ENCODE measurements at places on chromosomes 7 and 10.

- DNase-seq: no peak
These were observed 3.0 kb downstream of the CLRN3 start for GRCh38 chr10:127889605-127890195.

DNA sequence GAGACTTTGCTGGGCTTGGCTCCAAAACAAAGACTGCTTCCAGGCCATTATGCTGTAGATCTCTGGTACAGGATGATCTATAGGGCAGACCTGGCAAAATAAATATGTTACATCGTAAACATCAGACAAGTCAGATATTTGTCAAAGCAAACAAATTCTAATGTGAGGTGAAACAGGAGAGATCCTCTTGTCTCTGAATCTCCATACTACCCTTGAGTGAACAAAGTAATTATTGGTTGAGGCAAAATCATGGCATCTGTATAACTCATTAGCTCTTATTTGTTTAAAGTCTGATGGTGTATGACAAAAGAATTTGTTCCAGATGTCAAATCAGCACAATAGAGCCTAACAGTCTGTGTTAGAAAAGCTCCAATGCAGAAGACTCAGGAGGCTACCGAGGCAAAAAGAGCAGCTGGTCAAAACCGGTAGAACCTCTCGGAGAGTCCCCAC lies 1291.5 kb downstream of the TYW1 start:
- no peak for DNase-seq

DNA sequence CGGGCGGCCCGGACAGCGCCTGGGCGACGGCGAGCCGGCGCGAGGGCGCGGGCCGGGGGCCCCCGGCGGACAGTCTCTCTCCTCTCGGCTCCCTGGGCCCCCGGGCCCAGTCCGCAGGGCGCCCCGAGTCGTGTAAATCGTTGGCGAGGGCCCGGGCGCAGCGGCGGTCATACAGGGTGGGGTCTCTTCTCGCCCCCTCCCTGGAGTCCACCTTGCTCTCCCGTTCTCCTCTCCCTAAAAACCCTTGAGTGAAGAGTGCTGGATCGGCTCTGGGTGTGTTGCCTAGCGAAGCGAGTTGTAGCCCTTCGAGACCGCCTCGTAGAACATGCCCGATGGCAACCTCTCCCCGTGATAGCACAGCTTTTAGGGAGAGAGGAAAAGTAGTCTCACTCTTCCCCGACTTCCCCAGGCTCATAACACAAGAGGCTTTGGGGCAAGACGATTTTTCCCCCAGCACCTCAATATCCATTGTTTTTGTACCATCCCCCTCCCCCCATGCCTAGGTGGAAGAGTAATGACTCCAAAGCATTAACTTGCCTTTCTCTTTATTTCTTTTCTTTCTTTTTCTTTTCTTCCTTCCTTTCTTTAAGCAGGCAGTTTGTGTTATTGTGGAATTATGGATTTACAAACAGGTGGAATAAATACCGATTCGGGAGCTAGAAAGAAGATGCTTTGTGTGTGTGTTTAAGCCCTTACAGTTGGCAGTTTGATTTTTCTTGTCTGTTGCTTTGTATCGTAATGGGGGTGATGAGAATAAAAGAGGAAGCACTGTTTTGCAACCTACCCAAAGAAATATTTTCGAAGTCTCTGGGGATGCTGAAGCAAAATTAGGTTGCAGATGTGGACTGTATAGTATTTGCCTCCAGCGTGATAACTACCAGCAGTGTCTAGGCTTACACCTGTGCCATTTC lies 822 bp downstream of the SHOC2 start:
- peak; percentile 58 for DNase-seq

GRCh38 chr7:143376396-143376795 lies 4.7 kb upstream of the ZYX start:
- DNase-seq: no peak

- no peak for DNase-seq
These were observed 52.6 kb downstream of the TRUB1 start for GRCh38 chr10:114990586-114990985.

DNA sequence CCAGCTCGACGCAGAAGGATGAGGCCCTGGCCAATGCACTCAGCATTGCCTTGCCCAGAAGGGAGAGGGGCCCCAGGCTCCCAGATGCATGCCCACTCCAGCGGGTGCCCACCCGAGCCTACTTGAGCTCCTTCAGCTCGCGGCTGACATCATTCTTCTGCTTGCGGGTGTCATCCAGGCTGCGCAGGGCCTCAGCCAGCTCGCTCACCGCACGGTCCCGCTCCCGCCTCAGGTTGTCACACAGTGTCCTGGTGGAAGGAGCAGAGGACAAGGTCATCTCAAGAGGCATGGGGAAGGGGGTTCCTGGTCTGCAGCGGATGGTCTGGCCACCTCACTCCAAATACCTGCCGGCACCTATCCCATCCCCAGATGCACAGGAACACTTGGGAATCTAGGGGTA lies 92.8 kb downstream of the DLG5 start:
- DNase-seq: no peak

DNA sequence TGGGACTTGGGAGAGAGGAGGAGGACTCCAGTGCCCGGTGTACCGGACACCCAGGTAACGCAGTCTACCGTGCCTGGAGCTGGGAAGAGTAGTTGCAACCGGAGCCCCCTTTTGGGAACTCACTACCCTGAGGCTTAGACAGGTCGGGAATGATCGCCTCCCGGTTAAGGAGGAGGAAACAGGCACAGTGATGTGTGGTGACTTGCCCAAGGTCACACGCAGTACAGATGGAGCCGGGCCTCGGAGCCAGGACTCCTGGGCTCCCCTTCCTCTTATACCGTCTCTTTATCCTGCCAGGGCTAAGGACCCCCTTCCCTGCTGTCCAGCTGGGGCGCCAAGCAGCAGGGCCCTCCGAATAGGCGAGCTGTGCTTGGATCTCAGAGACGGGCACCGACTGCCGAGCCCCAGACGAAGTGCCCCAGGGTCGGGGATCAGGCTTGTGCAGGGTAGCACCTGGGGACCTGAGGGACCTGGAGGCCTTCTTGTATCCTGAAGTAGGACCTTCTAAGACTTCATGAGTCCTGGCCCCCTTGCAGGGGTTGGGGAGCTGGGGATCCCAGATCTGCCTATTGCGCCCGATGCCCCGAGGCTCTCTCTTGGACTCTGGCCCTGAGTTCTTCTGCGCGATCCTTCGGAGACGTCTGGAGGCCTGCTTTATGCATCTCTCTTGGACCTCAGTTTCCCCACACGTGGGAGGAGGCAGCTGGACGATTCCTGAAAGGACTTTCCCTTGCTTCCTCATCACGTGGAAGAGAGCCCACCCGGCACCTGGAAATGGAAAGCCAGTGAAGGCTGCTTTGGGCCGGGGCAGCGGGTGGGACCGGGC lies 767 bp upstream of the CYP26A1 start:
- DNase-seq: no peak

GRCh38 chr7:143205560-143206293 lies 16.1 kb upstream of the TAS2R40 start:
- no peak for DNase-seq

DNA sequence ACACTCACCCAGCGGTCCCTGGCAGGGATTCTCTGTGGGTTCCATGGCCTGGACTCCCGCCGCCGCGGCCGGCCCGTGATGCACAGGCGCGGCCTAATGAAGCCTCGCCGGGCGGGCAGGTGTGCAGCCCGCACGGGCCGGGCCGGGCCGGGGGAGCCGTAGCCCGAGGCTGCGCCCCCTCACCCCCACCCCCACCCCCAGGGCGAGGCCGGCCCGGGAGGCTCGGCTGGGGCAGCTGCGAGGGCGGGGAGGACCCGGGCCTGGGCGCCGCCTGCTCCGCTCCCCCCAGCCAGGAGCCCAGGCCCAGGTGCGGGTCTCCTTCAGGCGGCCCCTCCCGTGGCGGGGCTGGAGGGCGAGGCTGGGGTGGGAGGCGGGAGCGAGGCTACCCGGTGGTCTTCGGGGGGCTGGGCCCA lies at the start of gene NOBOX:
Gene NOBOX, minus strand, starts transcription at position 45 of the 413 bp plus-strand sequence.
- no peak for DNase-seq

- no peak for DNase-seq
These were observed 4.7 kb downstream of the NFE2L3 start for GRCh38 chr7:26156451-26157420.

GRCh38 chr7:67917437-67917755 lies 920.8 kb downstream of the TYW1 start:
- no peak for DNase-seq

DNA sequence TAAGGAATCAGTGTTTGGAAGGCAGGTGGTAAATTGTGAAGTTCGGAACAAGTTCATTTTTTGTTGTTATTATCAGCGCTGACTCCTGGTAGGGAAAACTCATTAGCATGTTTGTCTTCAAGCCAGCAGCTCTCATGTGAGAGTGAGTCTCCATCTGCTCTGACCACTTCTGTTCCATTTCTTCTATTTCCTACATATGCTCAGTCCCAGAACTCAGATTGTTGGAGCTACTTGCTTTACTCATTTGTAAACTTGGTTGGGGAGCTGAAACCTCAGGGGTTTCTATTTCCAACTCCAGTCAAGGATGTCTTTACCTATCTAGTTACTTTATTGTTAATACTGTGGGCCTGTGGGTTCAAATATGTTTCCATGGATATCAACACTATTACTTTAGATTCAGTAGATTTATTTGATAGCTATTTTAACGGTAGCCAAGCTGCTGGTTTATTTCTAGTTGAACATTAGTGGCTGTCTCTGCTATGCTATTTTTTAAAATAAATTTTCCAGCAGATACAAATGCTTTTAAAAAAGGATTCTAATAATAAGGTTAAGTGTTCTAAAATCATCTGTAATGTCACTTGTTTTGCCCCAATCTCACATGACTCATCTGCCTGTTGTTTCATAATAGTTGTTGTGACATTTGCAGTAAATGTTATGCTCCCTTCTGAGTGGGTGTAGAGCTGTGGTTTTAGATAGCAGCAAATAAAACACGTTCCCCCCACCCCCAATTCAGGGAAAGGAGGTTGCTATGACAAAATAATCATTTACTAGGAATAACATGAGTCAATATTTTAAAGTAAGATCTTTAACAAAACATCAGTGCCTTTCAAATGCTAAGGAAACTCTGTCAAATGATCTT lies 143.3 kb downstream of the HDAC9 start:
- DNase-seq: peak; percentile 93

DNA sequence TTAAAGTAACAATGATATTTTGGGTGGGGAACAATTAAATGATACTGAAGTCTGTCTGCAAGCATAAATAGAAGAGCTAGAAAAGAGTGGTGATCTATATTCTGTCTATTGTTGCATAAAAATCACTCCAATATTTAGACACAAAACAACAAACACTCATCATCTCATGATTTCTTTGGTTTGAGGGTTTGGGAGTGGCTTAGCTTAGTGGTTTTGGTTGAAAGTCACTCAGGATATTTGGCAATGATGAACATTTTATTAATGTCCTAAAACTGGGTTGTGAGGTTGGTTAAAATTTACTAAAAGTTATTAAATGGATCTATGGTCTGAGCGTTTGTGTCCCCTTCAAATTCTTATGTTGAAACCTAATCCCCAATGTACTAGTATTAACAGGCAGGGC lies 54.7 kb upstream of the EGFR start:
- DNase-seq: no peak

DNA sequence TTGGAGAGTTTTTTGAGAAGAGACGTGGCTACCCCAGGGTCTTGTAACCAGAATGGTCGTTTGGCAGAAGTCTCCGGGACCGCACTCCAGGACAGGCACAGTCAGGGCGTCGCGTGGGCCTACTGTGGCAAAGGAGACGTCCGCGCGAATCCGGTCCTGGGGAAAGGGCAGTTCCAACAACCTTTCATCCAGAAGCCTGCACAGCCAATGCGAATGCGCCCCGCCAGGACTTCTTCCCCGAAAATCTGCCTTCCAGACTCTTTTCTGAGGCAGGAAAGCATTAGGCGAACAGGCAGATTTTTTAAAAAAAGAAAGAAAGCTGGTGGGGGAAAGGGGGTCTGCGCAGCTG lies 2.0 kb downstream of the HPSE2 start:
- DNase-seq: no peak

DNA sequence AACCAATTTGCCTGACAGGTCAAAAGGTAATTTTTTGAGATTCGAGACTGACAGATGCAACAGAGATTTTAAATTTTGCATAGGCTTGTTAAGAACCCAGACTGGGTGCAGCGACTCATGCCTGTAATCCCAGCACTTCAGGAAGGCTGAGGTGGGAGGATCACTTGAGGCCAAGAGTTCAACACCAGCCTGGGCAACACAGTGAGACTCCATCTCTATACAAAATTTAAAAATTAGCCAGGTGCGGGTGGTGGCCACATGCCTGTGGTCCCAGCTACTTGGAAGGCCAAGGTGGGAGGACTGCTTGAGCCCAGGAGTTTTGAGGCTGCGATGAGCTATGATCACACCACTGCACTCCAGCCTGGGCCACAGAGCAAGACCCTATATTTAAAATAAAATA lies 34.6 kb downstream of the AMZ1 start:
- DNase-seq: no peak

DNA sequence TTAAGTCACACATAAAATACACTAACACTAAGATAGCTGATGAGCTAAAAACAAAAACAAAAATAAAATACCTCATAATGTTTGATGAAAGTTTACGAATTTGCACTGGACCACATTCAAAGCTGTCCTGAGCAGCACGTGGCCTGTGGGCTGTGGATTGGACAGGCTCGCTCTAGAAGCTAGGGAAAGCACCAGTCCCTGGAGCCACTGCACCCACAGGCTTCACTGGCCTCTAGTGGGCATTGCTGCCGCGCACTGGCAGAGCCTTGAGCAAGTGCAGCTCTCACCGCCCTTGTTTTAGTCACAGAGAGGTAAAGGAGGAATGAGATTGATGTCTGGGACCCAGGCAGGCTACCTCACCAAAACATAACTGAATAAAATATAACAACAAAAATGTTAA lies 67.6 kb downstream of the PAX2 start:
- DNase-seq: no peak

GRCh38 chr10:117673230-117674010 lies 130.9 kb downstream of the EMX2 start:
- DNase-seq: no peak

- DNase-seq: no peak
These were observed 96.7 kb downstream of the ARHGAP22 start for GRCh38 chr10:48507933-48508790.

- peak; percentile 59 for DNase-seq
These were observed 41.0 kb downstream of the CADPS2 start for GRCh38 chr7:122845286-122845685.

GRCh38 chr7:66522518-66522917 lies 106.2 kb upstream of the KCTD7 start:
- DNase-seq: no peak

GRCh38 chr7:29237489-29237888 lies 42.9 kb downstream of the CHN2 start:
- peak; percentile 30 for DNase-seq

- DNase-seq: no peak
These were observed 4.0 kb upstream of the MYOZ1 start for GRCh38 chr10:73645251-73645650.

GRCh38 chr7:34759477-34760125 lies 101.6 kb downstream of the NPSR1 start:
- DNase-seq: peak; percentile 50
